ENCODE measurements at places on chromosomes 5 and 9. TPM values are rescaled to one million over a fixed set of nuclear protein-coding genes. Genes with fewer than 3 reads are reported as not detected.
A peak's percentile ranks its signal among the peaks of the same experiment; 100 is the strongest.

GRCh38 chr9:130932255-130933079, 6.6 kb downstream of the FIBCD1 start:
- no peak for ATAC-seq

GRCh38 chr5:134556994-134557393, 31.5 kb downstream of the JADE2 start:
- ATAC-seq = no peak

GRCh38 chr9:6188906-6189305, 26.7 kb upstream of the IL33 start:
- ATAC-seq = no peak

DNA sequence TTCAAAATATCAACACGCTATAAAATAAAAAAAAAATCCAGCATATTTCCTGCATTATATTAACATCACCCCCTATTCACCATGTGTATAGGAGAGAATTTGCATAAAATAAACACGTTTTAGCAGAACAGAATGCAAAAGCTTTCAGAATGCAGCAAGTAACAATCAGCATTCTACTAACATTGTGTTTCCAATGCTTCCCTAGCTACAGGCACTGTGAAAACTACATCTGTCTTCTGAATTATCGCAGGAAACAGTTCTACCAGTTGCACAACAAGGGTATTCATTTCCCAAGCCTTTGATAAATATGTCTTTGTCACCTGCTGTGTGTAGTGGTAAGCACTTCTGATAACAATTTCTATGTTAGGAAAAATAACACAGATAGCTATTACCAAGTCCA, 1015.8 kb downstream of the CDH18 start:
- ATAC-seq = no peak

DNA sequence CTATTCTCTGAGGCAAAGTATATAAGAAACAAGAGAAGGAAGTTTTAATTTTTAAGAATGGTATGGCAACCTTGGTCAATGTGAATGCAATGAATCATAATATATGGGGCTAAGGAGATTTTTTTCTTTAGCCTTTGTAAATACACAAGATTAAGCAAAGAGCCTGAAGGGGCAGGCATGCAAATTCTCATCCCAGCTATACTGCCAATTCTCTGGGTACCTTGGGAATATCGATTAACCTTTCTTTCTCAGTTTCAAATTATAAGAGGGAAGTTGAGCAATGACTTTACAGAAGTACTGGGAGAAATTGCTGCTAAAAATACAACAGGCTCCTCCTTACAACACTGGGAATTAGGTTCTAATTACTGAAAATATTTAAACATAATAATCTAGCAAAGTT, 97.5 kb downstream of the MRPS27 start:
- no peak for ATAC-seq

- no peak for ATAC-seq
These were observed 246.9 kb downstream of the CYLC2 start for GRCh38 chr9:103242025-103242424.

DNA sequence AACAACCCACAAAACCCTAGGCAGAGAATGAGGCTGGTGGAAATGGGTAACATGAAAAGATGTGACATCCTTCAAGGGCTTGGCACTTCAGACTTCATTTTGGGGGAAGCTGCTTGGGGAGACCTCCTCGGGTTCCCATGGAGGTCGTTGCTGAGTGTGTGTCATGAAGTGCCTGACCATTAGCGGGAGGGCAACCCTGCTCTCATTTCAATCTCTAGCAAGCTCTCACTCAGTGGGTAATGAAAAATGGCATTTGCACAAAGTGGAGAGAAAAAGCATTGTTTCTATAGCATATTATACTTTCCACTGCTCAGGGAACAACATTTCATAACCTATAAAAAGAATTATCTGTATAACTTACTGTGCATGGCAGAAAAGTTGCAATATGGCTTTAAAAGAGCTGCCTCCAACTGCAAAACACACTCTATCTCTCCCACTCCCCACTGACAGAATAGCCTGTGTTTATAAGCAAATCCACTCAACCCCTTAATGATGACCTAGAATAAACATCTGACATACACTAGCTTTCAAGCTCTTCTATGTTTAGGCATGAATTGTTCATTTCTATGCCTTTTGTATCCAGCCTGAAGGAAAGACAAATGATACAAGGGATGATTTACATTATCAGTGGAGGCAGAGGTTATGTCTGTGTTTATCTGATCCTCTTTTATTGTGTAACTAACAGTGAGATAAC, 357.2 kb downstream of the ZSWIM6 start:
- ATAC-seq = no peak

The CCDC107 gene
- 7.9 TPM for total RNA-seq

- ATAC-seq = no peak
These were observed 38.3 kb upstream of the SNCAIP start for GRCh38 chr5:122273696-122274095.

The TAF11L8 gene
- not detected for total RNA-seq

- ATAC-seq = peak; percentile 8
These were observed 521 bp upstream of the PTGS1 start for GRCh38 chr9:122370303-122370702.

The NR3C1 gene
- total RNA-seq = 32.4 TPM

The EIF4E1B gene
- total RNA-seq = not detected

DNA sequence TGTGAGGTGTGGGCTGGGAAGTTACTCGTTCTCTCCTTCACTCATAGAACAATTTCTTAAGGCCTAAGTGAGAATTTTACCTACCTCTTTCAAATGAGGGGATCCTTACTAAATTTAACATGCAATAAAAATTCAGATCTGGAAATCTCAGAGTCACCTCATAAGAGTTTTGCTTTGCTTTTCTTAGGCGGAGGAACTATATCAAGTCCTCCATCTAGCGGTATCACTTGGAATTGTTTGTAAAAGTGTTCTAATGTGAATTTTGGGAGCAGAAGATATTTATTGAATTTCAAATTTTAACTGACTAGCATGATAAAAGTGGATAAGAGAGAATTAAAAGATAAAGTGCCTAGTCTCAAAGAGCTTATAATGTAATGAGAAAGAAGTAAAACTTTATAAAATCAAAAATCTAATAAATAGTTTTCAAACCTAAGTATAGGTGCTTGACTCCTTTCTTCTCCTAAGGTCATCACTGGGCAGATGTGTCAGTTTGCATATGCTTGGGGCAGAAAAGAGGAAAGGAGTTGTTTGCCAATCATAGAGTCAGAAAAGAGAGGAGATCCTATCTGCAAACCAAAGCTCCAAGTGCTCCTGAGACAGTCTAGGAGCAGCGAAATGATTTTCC, 145.7 kb upstream of the DAB2 start:
- ATAC-seq = no peak

- ATAC-seq = no peak
These were observed 10.8 kb upstream of the NRARP start for GRCh38 chr9:137312852-137313325.

DNA sequence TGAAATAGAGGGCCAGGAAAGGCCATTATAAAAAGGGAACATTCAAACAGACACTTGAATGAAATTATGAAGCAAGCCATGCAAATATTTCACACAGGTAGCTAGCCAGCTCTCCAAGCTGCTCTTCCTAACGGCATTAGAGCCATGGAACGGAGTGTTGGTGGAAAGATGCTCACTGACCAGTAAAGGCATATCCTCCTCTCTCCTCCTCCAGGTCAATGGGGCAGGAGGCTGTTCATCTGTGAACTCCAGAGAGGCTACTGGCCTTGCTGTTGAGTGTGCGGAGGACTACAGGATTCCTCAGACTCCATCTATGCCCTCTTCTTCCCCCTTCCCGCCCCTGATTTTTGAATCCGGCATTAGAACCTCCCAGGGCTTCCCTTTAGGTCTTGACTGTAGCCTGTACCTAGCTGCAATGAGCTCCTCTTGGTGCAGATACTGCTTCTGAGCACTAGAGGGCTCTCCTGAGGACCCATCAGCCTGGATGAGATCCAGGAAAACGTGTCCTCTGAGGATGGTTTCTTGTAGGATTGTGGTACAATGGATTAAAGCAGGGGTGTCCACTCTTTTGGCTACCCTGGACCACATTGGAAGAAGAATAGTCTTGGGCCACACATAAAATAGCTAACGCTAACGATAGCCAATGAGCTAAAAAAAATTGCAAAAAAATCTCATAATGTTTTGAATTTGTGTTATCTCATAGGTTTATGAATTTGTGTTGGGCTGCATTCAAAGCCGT, 162.2 kb downstream of the SREK1 start:
- peak; percentile 92 for ATAC-seq

The WDR31 gene
- total RNA-seq = 3.7 TPM

DNA sequence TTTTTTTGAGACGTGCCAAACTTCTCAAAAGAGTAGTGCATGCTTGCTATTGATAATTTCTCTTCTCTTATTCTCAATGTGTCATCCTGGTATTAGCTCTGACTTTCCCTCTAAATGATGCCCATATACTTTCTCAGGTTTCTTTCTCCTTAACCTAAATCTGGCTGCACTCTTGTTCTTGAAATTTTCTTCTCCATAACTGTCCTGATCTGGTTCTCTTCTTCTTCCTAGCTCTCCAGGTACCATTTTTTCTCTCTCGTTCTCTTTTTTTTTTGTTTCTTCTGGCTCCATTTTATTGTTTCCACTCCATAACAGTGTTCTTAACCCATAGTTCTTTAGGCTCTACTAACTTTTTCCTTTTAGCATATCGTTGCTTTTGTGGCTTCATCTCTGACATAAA, 47.9 kb downstream of the ACTBL2 start:
- ATAC-seq = no peak

The TMEM215 gene
- total RNA-seq = not detected

The UBE2QL1 gene
- not detected for total RNA-seq

DNA sequence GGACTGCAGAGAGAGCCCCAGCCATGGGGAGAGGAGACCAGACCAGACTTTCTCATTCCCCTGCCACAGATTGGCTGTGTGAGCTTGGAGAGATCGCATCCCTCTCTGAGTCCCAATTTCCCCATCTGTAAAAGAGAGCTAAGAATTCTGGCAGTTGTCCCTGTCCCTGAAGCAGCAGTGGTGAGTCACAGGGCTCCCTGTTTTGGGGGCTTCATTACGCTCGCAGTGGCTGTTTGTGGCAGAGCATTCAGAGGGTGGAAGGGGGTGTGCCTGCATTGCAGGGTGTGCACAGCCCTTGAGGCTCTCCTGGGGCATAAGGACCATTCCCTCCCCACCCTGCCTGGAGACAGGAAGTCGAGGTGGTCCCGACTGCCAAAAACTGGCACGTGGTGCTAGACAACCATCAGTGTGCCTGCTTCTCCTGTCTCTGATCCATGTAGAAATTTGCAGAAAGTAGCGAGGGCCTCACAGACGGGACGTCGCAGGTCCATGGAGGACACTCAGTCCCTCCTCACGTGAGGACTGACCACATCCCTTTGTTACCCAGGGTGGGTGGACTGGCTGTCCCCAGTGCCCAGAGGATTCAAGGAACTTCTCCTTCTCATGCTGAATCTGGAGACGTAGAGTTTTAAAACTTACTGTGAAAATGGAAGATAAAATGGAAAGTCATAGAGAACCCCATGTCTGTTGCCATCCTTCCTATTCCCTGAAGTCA, 35.3 kb downstream of the HRH2 start:
- no peak for ATAC-seq

GRCh38 chr9:114031037-114031630, 47.0 kb downstream of the AMBP start:
- no peak for ATAC-seq

The PITX1 gene
- total RNA-seq = 689 TPM

DNA sequence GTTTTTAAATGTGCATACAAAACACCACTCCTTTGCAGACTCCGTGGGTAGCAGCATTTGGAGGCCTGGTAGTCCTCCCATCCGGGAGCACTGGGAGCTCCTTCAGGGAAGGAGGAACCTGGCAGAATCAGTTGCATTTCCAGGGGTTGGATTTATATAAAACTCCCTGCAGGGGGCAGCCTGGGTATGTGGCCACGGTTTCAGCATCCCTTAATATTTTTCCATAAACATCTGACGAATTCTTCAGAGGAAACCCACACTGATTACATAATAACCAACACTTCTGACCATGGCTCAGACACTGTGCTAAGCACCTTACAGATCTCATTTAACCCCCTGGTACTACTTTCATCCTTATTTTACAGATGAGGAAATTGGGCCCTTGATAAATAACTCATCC, 6.1 kb upstream of the AFAP1L1 start:
- ATAC-seq = peak; percentile 13

The RCL1 gene
- total RNA-seq = 13.9 TPM

DNA sequence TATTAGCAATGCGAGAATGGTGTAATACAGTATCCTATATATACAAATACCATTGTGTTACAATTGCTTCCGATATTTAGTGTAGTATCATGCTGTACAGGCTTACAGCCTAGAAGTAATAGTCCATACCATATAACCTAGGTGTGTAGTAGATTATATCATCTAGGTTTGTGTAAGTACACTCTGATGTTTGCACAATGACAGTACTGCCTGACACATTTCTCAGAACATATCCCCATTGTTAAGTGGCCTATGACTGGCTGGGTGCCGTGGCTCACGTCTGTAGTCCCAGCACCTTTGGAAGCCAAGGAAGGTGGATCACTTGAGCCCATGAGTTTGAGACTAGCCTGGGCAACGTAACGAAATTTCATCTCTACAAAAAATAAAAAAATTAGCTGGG, 124.6 kb downstream of the PAM start:
- no peak for ATAC-seq
